ENCODE measurements at places on chromosomes 7 and 10. TPM values are rescaled to one million over a fixed set of nuclear protein-coding genes. Genes with fewer than 3 reads are reported as not detected.
A peak's percentile ranks its signal among the peaks of the same experiment; 100 is the strongest.

MLXIPL gene
- 13.3 TPM for total RNA-seq

DNA sequence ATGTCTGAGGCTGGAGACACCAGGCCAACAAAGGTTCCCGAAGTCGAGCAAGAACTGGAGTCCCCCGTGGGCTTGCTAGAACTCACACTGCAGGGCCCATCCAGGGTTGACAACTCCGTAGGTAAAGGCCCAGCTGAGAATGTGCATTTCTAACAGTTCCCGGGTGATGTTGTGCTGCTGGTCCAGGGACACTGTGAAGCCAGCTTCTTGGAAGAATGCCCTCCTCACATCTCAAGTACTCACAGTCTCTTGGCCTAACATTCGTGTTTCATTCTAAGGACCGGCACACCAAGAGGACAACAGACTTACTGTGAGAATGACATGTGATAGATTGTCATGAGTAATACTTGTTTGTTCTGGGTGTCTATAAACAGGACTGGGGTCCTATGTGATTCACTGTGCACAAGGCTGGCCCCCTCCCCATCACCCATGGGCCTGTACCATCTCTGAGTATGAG is 682.3 kb upstream of the IGFBP3 start:
- no peak for DNase-seq

- DNase-seq = peak; percentile 19
Observed at GRCh38 chr7:155998328-155998691, 186.0 kb upstream of the SHH start.

MSMB gene
- not detected for total RNA-seq

MMRN2 gene
- 5.7 TPM for total RNA-seq

TUBAL3 gene
- 20.9 TPM for total RNA-seq

ADIRF gene
- 127 TPM for total RNA-seq

- DNase-seq = peak; percentile 65
Observed at GRCh38 chr7:24812305-24812945, 55.2 kb upstream of the GSDME start.

- no peak for DNase-seq
Observed at GRCh38 chr7:32273297-32273696, 203.1 kb upstream of the PDE1C start.

- peak; percentile 52 for DNase-seq
Observed at GRCh38 chr7:65979583-65980477, 2.2 kb downstream of the GUSB start.

- DNase-seq = no peak
Observed at GRCh38 chr7:16564909-16565426, 38.3 kb downstream of the LRRC72 start.

HGF gene
- 1.4 TPM for total RNA-seq

CLDN4 gene
- total RNA-seq = 1,043 TPM

DNA sequence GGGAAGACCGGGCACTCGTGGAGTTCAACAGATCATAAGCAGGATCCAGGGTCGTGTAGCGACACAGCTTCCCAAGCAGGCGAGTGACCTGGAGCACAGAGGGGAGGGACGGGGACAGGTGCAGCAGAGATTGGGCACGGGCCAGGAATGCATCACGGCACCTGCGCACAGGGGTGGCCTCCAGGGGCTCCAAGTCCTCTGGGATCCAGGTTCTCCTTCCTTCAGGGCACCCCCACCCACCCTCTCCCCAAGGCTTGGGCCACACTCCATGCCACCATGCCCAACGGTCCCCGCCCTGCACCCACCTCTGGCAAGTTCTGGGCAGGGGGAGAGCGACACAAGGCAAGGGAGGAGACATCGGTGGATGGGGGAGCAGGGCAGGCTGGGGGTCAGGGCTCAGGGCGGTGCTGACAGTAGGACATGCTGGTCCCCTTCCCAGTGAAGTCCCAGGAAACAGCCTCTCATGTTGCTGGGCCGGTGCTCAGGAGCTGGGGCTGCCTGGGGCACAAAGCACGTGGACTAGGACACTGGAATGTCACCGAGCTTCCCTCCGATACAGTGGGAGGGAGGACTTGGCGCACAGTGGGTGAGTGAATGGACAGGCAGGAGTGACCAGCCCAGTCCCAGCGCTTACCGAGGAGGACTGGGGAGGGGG is 597.3 kb downstream of the PTPRN2 start:
- no peak for DNase-seq

PTN gene
- total RNA-seq = 1.7 TPM

GRCh38 chr10:107025676-107026075 is 138.8 kb downstream of the SORCS1 start:
- DNase-seq = no peak

DNA sequence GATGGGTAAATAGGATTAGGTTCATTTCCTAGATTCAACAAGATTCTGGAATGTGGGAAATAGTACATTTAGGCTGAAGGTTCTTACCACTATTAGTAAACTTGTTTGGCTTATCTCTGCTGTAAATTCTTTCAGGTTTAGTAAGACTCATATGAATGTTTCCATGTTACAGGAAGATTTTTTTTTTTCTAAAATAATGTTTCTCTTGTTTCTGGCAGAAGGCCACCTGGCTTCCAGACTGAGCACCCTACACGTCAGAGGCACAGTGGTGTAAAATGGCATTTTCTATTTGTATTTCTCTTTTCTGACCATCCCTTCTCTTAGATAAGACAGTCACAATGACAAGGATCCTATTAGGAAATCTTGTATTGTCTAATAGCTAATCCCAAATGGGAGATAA is 22.7 kb upstream of the AASS start:
- DNase-seq = no peak

Data from mucosa of descending colon (tissue), 3 donors.